ENCODE measurements at places on chromosomes 12 and 14.

- DNase-seq: no peak
These were observed 249.9 kb downstream of the DAD1 start for GRCh38 chr14:22338917-22339715.

DNA sequence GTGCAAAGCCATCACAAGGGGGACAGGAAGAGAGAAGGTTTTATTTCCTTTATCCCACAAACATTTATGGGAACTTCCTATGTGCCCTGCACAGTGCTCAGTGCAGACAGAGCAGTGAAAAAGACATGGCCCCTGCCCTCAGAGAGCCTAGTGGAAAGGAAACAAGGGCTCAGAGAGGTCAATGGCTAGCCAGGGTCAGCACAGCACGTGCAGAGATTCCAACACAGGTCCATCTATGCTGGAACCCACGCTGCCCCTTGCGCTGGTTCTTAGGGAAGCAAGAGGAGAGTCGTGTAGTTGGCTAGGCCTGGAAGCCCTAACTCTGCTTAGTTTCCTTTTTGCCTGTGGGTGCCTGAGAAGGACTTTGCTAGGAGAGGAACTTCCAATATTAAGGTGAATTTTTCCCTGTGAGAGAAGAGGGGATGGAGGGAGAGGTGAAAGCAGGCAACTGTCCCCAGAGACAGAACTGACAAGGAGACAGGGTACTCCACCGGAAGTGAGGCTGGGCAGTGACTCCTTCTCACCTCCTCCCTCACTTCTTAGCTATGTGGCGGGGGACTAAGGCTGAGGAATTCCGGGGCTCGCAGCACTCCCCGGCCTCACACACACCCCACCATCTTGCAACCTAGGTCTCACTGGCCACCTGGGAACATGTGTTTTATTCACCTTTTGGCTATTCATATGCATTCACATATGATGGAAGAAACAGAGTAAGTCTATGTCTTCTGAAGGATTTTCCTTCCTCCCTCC, 12.1 kb upstream of the GPX2 start:
- DNase-seq: no peak

DNA sequence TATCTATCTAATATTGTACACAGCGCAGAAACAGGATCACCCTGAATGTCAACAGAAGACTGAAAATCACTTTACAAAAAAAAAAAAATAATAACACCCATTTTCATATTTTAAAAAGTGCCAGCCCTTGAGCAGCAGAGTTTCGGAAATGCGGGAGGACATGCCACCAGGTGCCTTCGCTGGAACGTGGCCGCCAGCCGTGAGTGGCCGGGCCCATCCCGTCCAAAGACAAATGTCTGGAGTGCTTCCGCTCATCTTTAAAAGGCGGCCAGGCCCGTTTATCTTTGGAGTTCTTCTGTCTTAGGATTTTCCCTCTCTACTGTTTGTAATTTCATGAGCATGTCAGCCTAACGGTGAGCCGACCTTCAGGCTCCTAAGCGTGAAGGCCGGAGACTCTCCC, 43.5 kb downstream of the LRTM2 start:
- DNase-seq: no peak

DNA sequence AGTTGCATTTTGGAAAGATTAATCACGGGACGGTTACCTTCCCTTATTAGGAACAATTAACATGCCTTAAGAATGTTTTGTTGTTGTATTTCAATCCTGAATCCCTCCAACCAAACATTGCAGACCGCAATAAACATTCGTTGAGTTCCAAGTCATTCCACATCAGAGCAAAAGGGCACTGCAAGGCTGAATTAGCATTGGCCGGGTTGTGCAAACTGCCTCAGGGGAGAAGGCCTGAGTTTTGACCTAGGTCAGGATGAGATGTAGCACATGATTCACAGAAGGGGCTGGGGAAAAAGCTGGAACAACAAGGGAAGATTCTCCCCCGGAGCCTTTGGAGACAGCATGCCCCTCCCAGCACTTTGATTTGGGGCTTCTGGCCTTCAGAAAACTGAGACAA, 82.1 kb upstream of the BDKRB2 start:
- DNase-seq: no peak

GRCh38 chr12:19912991-19913390, 455.3 kb upstream of the PDE3A start:
- DNase-seq: no peak

GRCh38 chr12:125382926-125383325, 317.7 kb downstream of the AACS start:
- DNase-seq: no peak

DNA sequence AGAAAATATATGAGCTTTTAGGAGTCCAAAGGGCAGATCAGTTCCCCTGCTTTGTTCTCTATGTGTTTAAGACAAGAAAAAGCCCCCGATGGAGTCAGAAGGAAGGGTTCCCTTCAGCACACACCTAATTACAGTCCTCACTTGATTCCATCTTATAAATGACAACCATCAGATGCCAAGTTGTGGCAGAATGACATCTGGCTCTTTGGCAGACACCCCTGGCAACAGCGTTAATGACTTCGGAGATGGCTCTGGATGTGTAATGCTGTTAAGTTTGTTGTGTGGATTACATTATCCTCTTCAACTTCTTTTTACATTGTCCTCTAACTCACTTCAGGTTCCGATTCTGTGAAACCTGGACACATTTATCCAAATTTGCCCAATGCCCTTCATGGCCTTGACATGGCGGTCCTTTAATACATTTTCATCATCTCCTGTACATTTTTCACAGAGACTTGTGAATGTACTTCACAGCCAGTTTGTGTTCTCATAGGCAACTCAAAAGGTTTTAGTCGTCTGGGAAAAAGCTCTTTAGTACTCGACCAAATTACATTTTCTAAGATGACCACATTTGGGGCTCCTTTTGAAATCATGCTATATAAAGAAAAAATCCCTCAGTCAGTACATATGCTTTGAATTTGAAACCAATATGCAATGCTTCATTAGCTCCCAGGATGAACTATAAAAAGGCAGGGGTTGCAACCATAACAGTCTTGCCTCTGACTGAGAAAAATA, 667.8 kb downstream of the NOVA1 start:
- DNase-seq: no peak

- no peak for DNase-seq
These were observed 8.7 kb downstream of the BEGAIN start for GRCh38 chr14:100578552-100578951.

Data from stimulated activated CD8-positive, alpha-beta memory T cell treated with anti-CD3 and anti-CD28 coated beads, Interleukin-4, amount 100 ng/mL, for 4 hours (primary cell).